Pericardium fibroblast (primary cell): ENCODE measurements at places on chromosomes 3 and 15. TPM values are rescaled to one million over a fixed set of nuclear protein-coding genes. Genes with fewer than 3 reads are reported as not detected.

The THSD4 gene
- total RNA-seq: 21.6 and 23.1 TPM in 2 replicates

The SCAANT1 gene
- not detected in 2 replicates for total RNA-seq

The SH2D7 gene
- not detected in 2 replicates for total RNA-seq

The BDH1 gene
- total RNA-seq: 3.0 and 3.4 TPM in 2 replicates

The SCG3 gene
- under 0.01 TPM in 1 of 2 replicates, not detected in the other for total RNA-seq

The NOX5 gene
- under 0.01 TPM in 1 of 2 replicates, not detected in the other for total RNA-seq

The GUCA1C gene
- total RNA-seq: not detected in 2 replicates

The GNAT1 gene
- total RNA-seq: not detected in 2 replicates

The OSBPL10 gene
- 18.3 and 19.4 TPM in 2 replicates for total RNA-seq

The SLC38A3 gene
- not detected in 2 replicates for total RNA-seq

The NAALADL2 gene
- total RNA-seq: 2.6 and 13.0 TPM in 2 replicates

The TRMT10C gene
- 18.8 and 22.6 TPM in 2 replicates for total RNA-seq

The GAP43 gene
- total RNA-seq: under 0.01 TPM in 1 of 2 replicates, not detected in the other

The ZNF80 gene
- total RNA-seq: not detected in 2 replicates

The NUP210 gene
- under 0.01 TPM in 1 of 2 replicates, not detected in the other for total RNA-seq

The SMCO1 gene
- not detected in 2 replicates for total RNA-seq

The ITIH1 gene
- total RNA-seq: not detected in 2 replicates

The SLC7A14 gene
- total RNA-seq: 0.60 and 2.8 TPM in 2 replicates

The SLC22A14 gene
- total RNA-seq: not detected in 2 replicates

The CXCR6 gene
- not detected in 2 replicates for total RNA-seq

The C2CD4B gene
- 0.12 and 0.77 TPM in 2 replicates for total RNA-seq

The LINGO1 gene
- 0.09 and 3.0 TPM in 2 replicates for total RNA-seq

The KLHDC8B gene
- total RNA-seq: 23.7 and 45.9 TPM in 2 replicates

The GPR62 gene
- 0.17 TPM in 1 of 2 replicates, not detected in the other for total RNA-seq

The U2SURP gene
- 22.3 and 26.1 TPM in 2 replicates for total RNA-seq

The PATL2 gene
- not detected in 2 replicates for total RNA-seq
